ENCODE measurements at places on chromosomes 12 and 14.

GRCh38 chr14:100074431-100075100 is 9.3 kb downstream of the EVL start:
- no peak for DNase-seq

- no peak for DNase-seq
Measured at GRCh38 chr14:30331030-30331429, 227.9 kb upstream of the G2E3 start.

DNA sequence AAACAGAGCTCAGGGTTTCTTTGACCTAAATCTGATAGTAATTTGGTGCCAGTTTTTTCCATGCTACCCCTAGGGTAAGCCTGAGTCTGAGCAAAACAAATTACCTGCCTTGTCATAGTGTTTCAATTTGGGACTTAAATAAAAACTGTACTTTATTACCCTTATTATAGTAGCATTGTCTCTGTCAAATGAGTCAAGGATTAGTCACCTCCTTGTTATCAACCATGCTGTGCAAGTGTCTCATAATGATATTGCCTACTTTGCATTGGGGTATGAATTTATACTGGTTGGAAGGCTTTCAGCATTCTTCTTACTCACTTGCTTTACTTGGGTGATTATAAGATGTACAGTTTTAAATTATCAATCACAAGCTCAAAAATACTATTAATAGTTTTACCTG is 380.0 kb downstream of the LRFN5 start:
- no peak for DNase-seq

DNA sequence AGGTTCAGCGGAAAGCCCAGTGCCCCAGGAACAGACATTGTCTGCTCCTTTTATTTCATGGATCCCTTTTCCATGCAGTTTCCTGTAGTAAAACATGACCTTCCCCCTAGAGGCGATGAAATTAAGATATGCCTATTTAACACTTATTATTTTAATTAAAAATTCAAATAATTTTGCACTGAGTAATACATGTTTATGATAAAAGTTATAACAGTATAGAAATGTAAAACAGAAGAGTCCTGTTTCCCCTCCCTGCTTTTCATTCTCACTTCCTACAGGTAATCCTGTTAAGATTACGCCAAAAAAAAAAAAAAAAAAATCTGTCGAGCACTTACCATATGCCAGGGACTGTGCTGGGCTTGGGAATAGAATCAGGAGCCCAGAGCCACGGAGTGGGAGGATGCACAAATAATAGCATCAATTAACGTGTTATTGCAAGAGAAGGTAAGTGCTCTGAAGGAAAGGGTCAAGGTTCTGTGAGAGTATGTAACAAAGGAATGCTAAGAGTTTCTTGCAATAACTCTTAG is 830 bp upstream of the LPCAT3 start:
- DNase-seq = no peak

- DNase-seq = no peak
Measured at GRCh38 chr14:66081594-66082376, 404.4 kb upstream of the CCDC196 start.

DNA sequence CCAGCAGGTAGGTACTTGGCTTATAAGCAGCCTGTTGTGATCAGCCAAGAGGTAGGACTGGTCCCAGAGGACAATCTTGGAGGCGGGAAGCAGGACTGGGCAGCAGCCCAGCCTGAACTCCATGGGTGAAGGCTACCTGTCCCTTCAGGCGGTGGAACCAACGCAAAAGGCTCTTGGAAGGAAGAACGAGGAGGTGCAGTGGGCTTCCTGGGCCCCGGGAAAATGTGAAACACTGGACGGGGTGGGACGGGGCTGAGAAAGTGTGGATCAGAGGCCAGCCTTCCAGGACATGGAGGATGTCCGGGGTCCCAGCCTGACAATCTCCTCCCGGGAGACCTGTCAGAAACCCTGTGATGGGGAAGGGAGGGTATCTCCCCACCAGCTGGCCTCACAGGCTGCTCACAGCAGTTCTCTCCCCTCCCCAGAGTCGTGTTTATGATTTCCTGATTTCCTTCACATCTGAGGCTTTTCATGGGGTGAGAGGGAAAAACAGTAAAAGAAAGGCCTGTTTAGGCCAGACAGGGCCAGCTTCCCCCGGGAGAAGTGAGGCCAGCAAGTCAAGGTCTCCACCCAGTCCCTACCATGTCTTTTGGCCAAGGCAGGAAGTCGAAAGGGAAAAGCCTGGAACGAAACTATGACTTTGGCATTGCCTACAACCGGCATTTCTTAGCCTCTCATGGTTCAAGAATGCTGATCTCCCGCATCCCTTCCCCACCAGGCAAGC is 11.3 kb downstream of the CMKLR1 start:
- DNase-seq = no peak

DNA sequence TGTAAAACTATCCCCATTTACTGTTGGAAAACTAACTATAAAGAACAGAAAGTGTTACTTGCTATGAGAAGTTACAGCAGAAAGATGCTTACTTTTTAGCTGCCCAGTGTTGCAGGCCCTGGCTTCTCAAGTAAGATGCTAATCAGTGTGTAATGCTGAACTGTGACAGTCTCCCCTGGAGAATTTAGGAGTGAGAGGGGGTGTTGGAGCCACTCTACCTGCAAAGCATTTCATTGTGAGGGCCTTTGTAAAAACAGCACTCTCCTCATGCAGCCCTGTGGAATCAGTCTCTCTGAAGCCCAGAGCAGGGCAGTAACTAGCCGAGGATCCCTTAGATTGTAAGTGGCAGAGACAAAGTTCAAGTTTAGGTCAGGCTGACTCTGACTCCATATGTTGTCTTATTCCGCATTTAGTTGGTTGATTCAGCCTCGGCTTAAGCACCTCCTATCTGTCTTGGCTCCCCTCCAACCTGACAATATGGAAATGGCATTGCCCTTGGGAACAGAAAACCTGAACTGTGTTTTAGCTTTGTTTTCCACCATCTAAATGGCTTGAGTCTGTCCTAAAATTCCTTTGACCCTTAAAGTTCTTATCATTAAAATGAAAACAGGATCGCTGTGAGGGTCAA is 141.3 kb downstream of the PRKCH start:
- no peak for DNase-seq

All from CD4-positive, alpha-beta T cell treated with Interleukin-15 for 4 hours (primary cell).